Hematopoietic multipotent progenitor cell (in vitro differentiated cells): ENCODE measurements at places on chromosomes 12 and 14. TPM values are rescaled to one million over a fixed set of nuclear protein-coding genes. Genes with fewer than 3 reads are reported as not detected.

TMPRSS12 gene
- total RNA-seq = not detected

TAS2R20 gene
- 2.4 TPM for total RNA-seq

FOXA1 gene
- 0.27 TPM for total RNA-seq

VDR gene
- 1.1 TPM for total RNA-seq

INHBC gene
- total RNA-seq = 0.27 TPM

SLC5A8 gene
- not detected for total RNA-seq
